ENCODE measurements at places on chromosomes 12 and 14.

DNA sequence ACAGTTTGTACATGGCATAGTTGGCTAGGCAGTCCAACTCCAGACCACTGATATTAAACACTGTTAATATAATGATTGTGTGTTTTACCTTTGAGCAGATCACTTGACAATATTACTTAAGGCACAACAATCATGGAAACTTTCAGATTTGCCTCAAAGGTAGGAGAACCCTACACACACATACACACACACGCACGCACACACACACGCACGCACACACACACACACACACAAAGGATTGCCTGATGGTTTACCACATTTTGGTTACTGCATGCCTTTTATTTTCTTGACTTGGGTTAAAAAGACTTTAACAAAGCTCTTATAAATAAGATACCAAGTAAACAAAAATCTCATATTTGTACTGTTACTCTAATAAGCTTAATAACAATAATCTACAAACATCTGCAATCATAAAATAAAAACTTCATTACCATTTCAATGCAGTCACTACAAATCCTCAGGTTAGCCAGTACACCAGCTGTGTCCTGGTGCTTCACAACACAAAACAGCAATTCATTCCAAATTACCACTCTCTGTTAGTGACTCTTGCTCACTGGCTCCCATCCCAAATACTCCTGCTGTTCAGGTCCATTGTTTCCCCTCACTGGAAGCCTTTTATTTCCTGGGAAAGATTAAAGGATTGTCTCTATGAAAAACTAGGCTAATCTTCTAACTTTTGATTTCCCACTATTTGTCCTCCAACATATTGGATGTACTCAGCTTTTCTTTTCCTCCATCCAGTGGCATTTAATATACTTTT is 175.2 kb upstream of the ATP2B1 start:
- DNase-seq = no peak

DNA sequence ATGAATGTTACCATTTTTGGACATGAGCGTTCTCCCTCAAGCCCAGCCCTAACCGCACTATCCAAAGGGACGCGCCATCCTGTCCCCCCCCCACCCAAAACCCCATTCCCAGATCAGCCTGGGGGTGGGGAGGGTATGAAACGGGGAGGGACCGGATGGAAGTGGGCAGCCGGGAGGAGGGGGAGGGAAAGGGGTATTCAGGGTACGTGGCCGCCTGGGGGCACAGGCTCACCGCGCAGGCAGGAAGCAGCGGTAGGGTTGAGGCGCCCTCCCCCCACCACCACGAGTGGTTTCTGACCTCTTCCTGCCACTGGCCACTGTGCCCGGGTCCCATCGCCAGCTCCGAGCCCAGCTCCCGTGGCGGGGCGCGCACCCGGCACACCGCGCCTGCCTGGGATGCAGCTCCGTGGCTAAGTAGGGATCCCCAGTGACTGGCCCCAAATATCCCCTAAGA is 1.4 kb downstream of the ACTN1 start:
- DNase-seq = no peak

- DNase-seq = no peak
Measured at GRCh38 chr14:53692885-53693284, 263.7 kb downstream of the BMP4 start.

DNA sequence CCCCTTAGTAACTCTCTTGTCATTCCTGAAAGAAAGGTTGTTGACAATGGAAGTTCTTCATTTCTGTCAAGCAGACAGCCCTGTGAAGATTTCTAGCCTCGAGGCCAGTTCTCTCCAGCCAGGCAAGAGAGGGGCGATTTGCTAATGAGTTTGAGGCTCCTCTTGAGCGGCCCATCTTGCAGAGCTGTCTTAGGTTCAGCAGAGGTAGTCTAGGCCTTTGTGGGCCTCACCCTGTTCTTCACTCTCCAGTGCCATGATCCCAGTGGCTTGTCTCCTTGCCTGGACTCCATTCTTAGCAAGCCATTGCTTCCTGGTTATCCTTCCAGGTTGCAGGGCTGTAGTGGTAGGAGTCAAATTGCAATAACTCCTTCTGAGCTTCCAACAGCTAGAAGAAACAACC is 9.7 kb downstream of the TPH2 start:
- DNase-seq = no peak

DNA sequence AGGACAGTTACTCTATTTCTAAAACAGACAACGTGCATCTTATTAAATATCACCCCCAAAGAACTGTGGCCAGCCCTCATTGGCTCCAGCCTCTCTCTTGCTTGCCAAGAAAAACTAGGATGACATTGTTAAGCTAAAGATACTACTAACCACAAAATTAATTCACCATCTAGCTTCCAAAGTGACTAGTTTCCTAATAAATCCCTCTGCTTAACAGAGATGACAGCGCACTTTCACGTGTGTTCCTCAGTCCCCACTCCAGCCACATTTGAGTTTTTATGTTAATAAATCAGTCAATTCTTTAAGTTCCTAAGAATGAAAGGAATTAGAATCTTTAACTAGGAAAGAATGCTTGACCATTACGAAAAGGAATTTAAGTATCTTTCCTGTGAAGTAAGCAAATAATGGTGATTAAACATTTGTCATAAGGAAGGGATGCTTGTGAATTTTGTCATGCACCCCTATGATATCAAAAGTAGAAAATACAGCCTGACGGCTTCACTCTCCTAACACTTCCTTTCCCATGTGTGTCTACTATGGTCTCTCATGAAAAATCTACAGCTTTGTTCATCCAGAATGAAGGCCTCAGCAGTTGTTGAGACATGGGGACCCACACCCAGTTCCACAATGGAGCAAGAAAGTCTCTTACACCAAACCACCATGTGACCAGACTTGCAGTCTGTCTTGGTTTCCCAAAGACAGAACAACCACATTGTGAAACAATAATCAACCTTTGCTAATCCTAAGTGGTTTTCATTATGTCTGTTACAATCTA is 8.1 kb downstream of the CORO1C start:
- no peak for DNase-seq

DNA sequence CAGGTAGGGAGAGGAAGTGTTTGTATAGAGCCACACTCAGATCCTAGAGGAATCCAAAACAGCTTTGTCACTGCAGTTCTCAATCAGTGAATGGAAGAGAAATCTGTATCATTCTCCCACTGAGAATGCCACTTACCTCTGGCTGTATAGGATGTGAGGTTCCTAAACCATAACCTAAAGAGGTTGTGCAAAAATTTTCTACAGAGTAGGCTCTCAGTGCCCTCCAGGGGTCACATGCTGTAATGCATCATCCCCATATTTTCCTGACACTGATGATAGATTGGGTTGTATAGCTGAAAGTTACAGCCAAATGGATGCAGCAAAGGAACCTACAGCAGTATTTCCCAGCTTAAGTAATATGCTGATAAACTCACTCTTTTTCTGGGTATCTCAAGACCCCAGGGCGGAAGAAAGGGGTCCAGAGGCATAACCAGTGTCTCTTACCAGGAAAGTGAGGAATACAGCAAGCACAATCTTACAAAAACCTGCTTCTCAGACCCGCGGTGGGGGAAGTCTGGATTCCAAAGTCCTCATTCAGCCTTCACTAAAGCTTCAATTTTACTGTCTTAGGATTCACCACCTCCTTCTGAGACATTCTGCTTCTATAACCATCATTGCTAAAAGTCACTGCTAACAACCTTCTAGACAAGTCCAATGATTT is 3.8 kb downstream of the BCDIN3D start:
- DNase-seq = no peak

DNA sequence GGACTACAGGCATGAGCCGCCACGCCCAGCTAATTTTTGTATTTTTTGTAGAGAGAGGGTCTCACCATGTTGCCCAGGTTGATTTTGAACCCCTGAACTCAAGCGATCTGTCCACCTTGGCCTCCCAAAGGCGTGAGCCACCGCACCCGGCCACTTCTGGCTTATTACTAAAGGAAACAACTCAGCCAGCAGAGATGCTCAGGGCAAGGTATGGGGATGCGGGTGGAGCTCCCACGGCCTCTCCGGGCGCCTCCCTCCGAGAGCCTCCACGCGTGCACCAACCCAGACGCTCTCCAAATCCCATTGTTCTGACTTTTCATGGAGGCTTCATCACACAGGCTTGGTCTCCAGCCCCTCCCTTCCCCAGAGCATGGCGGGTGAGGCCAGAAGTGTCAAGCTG is 6.1 kb upstream of the GPR132 start:
- DNase-seq = no peak

GRCh38 chr12:118299791-118300460 is 72.8 kb downstream of the TAOK3 start:
- no peak for DNase-seq

GRCh38 chr14:82230748-82231147 is 697.1 kb upstream of the SEL1L start:
- no peak for DNase-seq

DNA sequence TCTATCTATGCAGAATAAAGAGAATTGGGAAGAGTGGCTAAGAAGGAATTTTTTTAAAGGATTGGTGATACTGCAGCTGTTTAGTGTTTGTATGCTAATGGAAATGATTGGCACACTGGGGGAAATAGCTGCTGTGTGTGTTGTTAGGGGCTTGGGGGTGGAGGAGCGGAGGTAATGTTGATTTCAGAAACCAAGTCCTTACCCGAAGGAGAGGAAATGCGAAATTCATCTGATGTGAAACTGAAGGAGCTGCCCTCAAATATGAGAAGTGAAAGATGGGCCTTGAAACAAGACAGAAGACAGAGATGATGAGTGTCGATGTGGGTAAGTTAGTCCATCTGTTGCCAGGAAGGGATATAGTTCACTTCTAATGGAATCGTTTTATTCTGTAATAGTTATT is 21.2 kb upstream of the RNASE12 start:
- no peak for DNase-seq

GRCh38 chr12:3863756-3864155 is 9.4 kb downstream of the PARP11 start:
- no peak for DNase-seq

DNA sequence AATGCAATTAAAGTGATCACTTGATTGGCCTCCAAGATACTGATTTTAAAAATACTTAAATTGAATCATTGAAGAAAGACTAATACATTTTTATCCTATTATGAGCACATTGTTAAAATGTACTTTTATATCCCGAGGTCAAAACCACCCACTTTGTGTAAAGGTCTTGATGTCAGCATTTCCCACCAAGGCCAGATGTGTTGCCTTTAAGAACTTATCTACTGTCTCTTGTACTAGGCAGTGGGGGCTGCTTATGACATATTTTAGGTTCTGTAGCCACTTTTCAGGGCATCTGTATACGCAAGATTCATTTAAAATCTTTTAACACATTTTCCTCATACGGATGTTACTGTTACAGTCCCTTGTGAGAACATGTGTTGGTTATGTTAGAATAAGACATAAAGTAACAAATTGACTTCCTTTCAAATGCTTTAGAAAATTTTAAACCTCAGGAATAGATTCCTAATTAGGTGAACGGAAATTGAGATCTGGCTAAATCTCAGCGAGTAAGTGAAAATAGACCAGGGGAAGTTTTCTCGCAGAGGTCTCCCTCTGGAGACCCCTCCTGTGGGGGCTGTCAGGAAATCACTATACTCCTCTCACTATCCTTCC is 456.2 kb downstream of the ADAMTS20 start:
- DNase-seq = no peak

GRCh38 chr14:29054119-29054518 is 287.5 kb downstream of the FOXG1 start:
- no peak for DNase-seq

GRCh38 chr14:90677484-90678050 is 138.7 kb downstream of the TTC7B start:
- DNase-seq = no peak
